ENCODE measurements at places on chromosomes 16 and 17.

- DNase-seq: no peak
Measured at GRCh38 chr17:9255833-9256232, 234.5 kb downstream of the NTN1 start.

DNA sequence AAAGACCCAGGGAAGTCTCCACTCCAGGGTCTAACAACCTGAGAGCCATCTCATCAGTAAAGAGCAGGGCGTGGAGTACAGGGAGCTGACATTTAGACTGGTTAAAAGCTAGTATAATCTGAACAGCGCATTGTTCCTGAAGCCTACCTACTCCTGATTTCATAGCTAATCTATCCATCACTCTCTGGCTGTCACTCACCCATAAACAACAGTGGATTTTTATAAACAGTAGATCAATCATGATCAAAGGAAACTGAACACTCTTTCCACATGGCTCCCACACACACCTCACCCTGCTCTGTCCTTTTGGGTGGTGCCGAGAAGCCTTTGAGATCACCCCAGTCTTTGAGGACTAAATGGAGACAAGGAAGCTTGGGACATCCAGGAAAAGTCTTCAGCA is 13.0 kb upstream of the COG1 start:
- no peak for DNase-seq

GRCh38 chr17:19447085-19447583 is 36.1 kb downstream of the RNF112 start:
- DNase-seq: no peak

DNA sequence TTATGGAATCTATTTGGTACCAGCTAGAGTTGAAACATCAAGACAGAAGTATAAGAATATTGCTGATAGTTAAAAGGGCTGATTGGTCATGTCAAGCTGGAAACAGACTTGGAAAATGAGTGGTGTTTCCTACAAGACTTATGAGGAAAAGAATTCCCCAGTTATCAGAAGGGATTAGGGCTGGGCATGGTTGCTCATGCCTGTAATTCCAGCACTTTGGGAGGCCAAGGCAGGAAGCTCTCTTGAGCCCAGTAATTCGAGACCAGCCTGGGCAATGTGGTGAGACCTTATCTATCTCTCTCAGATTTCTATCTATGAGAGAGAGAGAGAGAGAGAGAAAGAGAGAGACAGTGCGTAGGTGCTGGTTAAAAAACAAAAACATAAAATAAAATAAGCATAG is 139.5 kb upstream of the PMFBP1 start:
- no peak for DNase-seq

- no peak for DNase-seq
Measured at GRCh38 chr17:80529104-80529903, 15.3 kb upstream of the RPTOR start.

GRCh38 chr16:60729051-60729450 is 1307.2 kb downstream of the CDH8 start:
- no peak for DNase-seq

- no peak for DNase-seq
Measured at GRCh38 chr16:50535506-50536257, 12.5 kb upstream of the NKD1 start.

GRCh38 chr17:49598918-49599317 is 23.2 kb downstream of the NXPH3 start:
- DNase-seq: no peak

Measured in NCI-H187 treated with DMSO at 0.1 percent for 48 hours (cell line).